ENCODE measurements at places on chromosomes 1 and 21.
A peak's percentile ranks its signal among the peaks of the same experiment; 100 is the strongest.

DNA sequence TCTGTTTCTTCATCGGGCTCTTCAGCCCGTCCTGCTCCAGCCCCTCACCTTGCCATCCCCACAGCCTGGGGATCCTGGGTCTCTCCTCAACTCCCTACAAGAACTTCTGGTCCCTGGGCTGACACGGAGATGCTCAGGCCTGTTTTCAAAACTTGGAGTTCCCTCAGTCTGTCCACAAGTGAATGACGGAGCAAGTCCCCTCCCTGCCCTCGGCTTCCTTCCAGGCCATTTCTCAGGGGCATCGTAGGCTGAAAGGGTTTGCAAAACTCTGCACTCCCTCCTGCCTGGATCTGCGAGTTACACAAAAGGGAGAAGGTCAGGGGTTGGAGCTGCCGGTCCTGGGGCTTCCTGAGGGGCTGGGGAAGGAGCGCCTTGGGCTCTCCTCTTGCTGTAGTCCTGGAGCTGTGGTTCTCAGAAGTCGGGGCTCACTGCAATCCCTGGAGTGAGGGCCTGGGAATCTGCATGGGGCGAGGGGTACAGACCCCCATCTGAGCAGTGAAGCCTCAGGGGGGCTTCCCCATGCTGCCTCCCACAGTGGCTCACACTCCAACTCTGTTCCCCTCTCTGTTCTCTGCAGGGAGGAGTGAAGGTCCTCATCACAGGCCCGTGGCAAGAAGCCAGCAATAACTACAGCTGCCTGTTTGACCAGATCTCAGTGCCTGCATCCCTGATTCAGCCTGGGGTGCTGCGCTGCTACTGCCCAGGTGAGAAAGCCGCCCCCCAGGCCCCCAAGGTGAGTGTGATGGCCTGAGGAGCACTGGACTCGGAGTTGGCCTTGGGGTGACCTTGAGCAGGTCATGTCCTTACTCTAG, 100.6 kb upstream of the VAMP3 start:
- DNase-seq = no peak

GRCh38 chr21:28725396-28725795, 267.3 kb downstream of the LTN1 start:
- no peak for DNase-seq

- peak; percentile 45 for DNase-seq
Measured at GRCh38 chr1:53541761-53542550, 82.8 kb downstream of the DMRTB1 start.

GRCh38 chr1:58844176-58844575, 60.3 kb upstream of the JUN start:
- DNase-seq = no peak

DNA sequence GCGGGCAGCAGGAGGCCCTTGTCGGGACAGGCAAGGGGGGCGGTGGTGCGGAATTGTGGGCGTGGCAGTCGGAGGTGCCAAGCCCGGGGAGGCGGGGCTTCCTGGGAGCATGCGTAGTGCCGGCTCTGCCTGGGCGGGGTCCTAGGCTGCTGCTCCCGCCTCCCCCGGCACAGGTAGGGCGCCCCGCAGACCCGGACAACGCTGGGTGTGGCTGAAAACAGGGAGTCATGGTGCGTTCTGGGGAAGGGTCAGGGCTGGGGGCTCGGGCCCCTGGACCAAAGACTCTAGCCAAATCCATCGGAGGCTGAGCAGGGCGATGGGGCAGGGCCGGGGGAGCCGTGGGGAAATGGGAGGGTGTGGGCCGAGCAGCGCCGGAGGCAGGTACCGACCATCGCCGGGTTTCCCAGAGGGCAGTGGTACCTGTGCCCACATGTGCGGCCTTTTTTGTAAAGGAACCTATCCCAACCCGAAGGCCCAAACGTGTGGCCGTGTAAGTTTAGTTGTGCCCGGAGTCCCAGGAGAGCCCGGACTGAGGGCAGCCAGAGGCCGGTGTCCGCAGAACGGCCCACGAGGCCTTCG, 231.9 kb downstream of the SDCCAG8 start:
- peak; percentile 88 for DNase-seq

DNA sequence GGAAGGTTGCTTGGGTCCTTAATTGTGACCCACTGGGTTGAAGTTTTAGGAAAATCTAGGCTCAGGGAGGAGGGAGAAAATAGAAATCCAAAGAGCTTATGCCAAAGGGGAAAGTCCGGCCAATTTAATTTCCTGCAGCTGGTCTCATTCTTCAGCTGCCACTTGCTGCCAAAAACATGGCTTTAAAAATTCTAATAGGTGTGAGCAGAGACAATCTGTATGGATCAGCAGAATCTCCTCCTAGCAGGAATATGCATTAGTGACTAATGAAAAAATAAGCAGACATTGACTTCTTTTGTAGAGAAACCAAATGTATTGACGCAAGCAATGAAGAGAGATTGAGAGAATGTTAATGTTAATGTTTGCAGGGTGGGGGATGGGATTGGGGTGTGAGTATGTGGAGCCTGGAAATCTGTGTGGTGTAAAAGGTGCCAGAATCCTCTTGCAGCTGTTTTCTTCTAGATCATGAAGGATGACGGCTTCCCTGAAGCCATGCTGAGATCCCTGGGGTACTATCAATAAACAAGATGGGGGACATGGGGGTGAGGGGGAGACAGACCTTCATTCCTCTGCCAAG, 35.3 kb downstream of the VWA5B1 start:
- DNase-seq = no peak

- DNase-seq = no peak
Measured at GRCh38 chr1:91499904-91500755, 521 bp upstream of the CDC7 start.

All from trophoblast cell (in vitro differentiated cells and primary cell).